Activated T-cell treated with anti-CD3 and anti-CD28 coated beads, Interleukin-2, amount 50 U/mL, for 4 hours (primary cell): ENCODE measurements at places on chromosomes 3 and 15.

DNA sequence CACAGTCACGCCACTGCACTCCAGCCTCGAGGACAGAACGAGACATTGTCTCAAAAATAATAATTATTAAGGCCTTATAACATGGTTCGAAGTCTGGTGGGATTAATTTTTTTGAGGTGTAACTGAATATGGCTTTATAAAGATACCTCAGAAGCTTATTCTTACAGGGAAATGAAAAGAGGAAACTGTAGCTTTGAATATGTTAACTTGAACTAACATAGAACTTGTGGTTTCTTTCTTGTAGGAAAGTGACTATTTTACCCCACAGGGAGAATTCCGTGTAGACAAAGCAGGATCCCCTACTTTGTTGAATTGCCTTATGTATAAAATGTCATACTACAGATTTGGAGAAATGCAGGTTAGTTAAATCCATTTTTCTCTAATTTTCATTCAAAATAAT is 96.3 kb downstream of the STT3B start:
- no peak for DNase-seq

- DNase-seq, result no peak
Measured at GRCh38 chr3:183108001-183108449, 8.7 kb upstream of the MCCC1 start.

GRCh38 chr15:49088996-49089395 is 42.8 kb upstream of the SECISBP2L start:
- DNase-seq, result no peak

DNA sequence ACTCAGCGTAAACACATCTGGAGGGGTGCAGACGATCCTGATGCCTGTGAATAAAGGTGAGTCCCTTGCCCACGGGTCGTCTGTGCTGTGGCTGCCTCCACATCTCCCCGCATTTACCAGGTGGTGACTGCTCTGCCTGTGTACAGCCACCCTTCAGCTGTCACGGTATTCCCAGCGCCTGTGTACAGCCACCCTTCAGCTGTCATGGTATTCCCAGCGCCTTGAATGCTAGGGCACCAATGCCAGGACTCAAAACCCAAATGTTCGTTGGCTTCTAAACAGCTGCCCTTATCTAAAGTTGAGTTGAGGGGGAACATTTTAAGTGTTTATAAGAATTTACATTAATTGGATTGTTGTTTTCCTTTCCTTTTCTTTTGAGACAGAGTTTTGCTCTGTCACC is 27.4 kb downstream of the MAP6D1 start:
- DNase-seq, result no peak
